ENCODE measurements at places on chromosomes 12 and 14. TPM values are rescaled to one million over a fixed set of nuclear protein-coding genes. Genes with fewer than 3 reads are reported as not detected.

DNA sequence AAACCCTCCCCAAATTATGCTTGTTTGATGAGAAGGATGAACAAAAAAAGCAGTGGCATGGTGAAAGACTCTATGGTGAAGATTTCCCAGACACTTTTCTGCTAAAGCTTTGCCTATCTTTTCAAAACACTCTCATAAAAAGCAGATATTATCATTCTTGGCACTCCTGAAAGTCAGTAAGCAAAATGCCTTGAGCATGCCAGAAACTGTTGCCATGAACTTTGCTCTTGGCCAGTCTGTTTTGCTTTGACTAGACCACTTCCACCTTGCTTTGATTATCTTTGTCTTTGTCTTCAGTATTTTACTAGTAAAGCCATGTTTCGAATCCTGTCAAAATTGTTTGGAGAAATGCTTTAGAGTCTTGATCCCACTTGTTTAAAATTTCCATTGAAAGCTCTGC is 110.4 kb downstream of the CNTN1 start:
- DNase-seq, result no peak

DNA sequence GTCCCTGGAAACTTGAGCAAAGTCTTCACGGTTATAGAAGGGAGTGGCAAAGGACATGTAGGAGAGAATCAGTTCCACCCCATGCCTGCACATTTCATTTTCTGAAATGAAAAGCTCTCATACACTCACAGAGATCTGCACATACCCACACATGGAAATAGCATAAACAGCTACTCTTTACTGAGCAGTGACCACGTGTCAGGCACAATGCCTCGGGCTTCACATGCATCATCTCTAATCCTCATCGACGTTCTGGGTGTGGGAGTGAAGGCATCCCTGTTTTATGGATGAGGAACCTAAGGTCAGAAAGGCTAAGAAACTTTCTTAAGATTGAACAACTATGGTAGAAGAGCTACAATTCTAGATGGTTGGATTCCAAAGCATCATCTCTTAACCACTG is 198.8 kb downstream of the DAD1 start:
- DNase-seq, result no peak

GRCh38 chr12:38785381-38785780 is 120.0 kb downstream of the CPNE8 start:
- no peak for DNase-seq

- DNase-seq, result peak; percentile 79
Measured at GRCh38 chr14:60350366-60350720, 101.3 kb downstream of the PPM1A start.

- DNase-seq, result no peak
Measured at GRCh38 chr12:124356221-124356620, 61.3 kb downstream of the RFLNA start.

DNA sequence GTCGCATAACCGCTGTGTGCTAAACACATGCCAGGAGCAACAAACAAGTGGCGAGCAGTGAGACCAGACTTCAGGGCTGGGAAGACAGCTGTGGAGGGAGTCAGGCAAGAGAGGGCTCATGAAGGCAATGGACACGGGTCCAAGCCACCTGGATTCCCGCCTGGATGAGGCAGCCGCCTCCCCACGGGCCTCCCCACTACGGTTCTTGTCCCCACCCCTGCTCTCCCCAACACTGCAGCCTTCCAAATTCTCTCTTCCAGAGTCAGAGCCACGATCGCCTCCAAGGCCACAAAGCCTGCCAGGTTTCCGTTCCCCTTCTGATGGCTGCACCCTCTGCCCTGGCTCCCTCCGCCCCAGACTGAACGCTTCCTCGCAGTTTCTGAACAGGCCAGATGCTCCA is 36.1 kb upstream of the PIWIL1 start:
- peak; percentile 80 for DNase-seq

DNA sequence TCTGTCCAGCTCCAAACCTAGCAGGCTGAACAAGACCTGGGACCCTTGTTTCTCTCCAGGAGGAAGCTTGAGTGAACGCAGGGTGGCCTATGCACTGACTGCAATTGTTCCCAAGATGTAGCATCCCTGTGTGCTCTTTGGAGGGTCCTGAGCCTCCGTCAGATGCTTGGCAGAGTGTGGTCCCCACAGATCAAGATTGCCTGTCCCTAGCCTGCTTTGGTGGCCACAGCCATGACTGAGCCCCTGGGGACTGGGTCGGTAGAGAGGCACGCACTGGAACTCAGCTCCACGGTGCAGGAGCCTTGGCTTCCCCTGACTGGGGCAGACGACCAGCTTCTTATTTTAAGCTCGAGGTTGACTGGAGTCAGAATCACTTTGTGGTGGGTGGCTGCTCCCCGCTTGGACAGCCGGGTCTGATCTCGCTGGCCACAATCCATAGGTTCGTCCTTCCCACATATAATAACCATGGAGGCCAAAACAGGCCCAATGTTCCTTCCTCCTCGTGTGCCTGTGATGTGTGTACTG is 97.8 kb downstream of the LGMN start:
- no peak for DNase-seq

GRCh38 chr12:68259318-68259940 is 6.0 kb upstream of the IL22 start:
- DNase-seq, result no peak

DNA sequence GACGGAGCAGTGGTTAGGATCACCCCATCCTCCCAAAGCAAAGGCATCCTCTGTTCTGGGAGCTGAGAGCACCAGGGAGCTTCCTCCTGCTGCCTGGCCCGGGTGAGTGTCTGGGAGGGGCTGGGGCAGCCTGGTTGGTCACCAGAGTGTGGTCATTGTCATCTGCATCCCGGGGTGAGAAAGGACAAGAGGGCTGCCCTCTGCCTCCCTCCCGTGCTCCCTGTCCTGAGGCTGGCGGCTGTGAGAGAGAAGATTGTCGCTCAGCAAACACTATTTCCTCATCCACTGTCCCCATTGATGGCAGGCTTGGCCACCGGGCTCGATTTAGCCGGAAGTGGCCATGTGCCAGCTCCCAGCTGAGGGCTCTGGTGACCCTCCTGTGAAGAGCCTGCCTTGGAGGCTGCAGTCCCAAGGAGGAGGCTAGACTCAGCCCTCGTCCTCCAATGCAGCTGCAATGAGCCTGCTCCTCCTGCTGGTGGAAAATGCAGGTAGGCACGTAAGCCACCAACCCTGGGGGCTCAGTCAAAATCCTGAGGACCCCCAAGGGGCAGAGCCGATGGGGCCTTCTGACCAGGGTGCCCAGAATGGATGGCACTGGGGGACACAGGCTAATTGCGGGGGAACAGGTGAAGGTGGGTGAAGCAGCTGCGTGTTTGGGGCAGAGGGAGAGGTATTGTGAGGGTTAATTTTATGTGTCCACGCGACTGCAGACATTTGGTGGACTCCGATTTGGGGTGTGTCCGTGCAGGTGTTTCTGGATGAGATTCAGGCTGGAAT is 155.7 kb downstream of the KIF26A start:
- no peak for DNase-seq

DNA sequence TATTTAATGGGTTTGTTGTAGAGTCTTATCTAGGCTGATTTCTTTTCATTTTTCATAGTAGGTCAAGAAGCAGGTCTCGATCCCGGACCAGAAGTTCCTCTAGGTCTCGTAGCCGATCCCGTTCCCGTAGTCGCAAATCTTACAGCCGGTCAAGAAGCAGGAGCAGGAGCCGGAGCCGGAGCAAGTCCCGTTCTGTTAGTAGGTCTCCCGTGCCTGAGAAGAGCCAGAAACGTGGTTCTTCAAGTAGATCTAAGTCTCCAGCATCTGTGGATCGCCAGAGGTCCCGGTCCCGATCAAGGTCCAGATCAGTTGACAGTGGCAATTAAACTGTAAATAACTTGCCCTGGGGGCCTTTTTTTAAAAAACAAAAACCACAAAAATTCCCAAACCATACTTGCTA is 4.2 kb downstream of the SRSF5 start:
- no peak for DNase-seq

GRCh38 chr14:95071649-95072280 is 85.6 kb downstream of the DICER1 start:
- DNase-seq, result no peak

- DNase-seq, result peak; percentile 21
Measured at GRCh38 chr12:101902641-101903040, 25.3 kb downstream of the DRAM1 start.

The SLC8A3 gene
- polyA plus RNA-seq, result 4.3 TPM

The RERG gene
- 5.2 TPM for polyA plus RNA-seq

The DCTN2 gene
- 145 TPM for polyA plus RNA-seq

The KRT78 gene
- polyA plus RNA-seq, result 0.79 TPM

The DCAF5 gene
- 36.5 TPM for polyA plus RNA-seq

The CEBPE gene
- 0.16 TPM for polyA plus RNA-seq

The SIX6 gene
- polyA plus RNA-seq, result 0.04 TPM

The SERPINA1 gene
- polyA plus RNA-seq, result 1.5 TPM

The MEG3 gene
- polyA plus RNA-seq, result 2,621 TPM

The DRAM1 gene
- 2.5 TPM for polyA plus RNA-seq
